ENCODE measurements at places on chromosomes 6 and 20.

GRCh38 chr6:28657769-28658465 is 132.2 kb downstream of the GPX5 start:
- peak; percentile 54 for DNase-seq

- no peak for DNase-seq
Observed at GRCh38 chr20:41366546-41367392, at the start of gene EMILIN3. EMILIN3 (minus strand) TSS chr20:41366818; CDS start chr20:41366634, 184 bp downstream.

GRCh38 chr20:48635791-48636267 is 192.0 kb downstream of the PREX1 start:
- DNase-seq: peak; percentile 54

DNA sequence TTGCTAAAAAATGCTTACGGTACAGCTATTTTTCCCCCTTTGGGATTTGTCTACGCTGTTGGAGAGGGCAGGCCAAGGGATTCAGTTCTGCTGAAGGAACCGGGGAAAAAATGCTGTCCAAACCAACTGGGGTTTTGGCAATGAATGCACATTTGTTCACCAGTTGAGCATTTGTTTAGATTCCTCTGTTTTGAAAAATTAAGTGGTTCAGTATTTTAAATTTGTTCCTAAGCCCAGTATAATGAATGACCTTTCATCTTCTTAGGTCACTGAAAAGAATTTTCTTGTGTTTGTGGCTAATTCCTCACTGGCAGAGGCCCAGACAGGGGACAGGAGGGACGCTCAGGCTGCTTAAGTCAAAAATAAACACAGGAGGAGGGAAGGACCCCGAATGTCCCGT is 10.8 kb upstream of the EYA2 start:
- DNase-seq: no peak

DNA sequence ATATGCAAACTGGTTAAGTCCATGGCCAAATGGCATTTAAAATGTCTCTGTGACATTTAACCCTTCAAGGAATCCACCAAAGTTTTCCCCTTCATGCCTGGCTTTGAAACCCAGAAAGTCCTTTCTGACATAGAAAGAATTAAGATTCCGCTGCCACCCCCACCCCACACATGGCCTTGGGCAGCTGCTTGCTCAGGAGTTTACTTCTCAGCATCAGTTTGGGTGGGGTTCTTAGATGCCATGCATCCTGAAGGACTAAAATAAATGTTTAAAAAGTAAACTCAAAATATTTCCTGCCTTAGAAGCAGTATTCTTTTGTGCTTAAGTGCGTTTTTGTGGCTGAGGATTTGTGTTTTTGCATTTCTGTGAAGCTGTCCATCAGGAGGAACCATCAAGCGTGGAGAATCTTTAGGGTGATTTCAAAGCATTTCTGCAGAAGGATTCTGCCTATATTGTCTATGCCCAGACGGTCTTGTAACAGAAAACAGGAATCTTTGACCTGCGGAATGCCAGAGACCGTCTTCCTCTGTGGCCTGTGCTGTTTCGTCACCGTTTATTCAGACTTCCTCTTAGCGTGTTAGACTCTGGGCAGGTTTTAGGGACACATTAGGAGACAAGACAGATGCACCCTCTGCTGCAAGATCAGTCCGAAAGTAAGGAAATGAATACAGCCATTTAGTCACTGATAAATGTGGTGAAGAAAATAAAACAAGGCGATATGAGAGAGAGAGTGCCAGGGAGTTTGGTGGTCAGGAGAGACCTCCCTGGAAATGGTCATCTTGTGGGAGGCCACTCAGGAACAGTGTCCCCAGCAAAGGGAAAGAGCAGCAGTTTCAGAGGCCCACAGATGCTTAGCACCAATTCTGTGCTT is 6.2 kb downstream of the DUSP22 start:
- no peak for DNase-seq

DNA sequence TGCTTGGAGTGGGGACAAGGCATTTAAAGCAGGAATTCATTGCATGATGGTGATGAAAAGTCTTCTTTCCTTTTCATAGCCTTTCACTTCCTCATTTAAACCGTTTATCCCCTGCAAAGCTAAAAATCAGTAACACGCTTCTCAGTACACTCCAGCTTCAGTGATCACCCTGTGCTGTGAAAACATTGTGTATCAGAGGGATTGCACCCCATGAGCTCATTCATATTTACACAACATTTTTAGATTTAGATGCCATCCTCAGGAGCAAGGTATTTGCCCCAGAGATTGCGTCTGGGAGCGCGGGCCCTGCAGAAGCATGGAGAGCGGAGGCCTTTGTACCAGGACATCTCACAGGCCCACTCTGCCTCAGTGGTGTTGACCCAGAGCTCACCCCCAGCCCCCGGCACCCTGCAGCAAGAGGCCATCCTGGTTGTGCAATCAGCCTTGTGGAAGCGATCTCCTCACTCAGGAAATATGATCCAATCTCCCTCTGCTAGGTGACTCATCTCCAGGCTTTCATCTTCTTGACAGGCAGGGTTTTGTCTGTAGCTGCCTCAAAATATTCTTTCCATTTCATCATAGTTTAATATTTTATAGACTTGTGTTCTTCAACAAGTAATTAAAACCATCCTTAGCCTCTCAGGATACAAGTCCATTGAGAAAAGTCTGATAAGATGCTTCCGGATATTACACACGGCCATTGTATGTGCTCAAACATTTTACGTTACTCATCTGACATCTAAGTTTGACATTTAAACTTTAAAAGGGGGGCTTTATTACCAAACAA is 38.9 kb upstream of the THBS2 start:
- DNase-seq: no peak

- no peak for DNase-seq
Observed at GRCh38 chr6:166438211-166438861, 55.6 kb upstream of the MPC1 start.

GRCh38 chr6:159760602-159761057 is 1.2 kb upstream of the ACAT2 start:
- DNase-seq: no peak

- no peak for DNase-seq
Observed at GRCh38 chr20:5192570-5193431, 66.0 kb downstream of the CDS2 start.

DNA sequence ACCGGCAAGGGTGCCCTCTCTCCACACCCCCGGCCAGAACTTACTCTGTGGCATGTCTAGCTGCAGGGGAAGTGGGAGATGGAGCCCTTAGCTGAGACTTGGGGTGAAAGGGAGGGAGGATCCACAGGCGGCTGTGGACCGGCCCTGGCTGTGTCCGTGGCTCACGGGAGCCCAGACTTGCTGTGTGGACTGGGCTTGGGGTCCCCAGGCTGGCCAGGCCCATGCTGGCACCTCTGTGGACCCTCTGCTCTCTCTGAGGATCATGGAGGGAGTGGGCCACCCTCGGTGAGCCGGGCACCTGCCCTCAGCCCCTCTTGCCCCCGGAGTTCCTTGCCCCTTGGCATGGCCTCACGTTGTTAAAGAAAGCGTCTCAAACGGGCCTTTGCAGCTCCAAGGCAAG is 8.9 kb upstream of the NTSR1 start:
- no peak for DNase-seq

DNA sequence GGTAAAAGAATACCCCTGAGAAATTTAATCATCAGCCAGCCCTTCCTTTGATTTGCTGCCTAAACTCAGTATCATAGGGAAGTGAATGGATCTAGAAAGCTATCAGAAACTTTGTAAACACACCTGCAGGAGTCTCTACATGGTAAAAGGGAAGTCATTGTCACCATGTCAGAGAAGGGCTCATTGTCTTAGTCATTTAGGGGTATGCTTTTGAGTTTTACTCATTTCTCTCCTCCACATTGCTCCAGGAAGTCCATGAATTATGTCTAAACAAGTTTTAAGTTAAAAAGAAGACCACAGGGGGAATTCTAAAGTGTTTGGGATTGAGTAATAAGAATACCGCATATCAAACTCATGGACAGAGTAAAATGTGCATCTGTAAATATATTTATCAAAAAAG is 2.5 kb downstream of the SLC17A1 start:
- DNase-seq: no peak

DNA sequence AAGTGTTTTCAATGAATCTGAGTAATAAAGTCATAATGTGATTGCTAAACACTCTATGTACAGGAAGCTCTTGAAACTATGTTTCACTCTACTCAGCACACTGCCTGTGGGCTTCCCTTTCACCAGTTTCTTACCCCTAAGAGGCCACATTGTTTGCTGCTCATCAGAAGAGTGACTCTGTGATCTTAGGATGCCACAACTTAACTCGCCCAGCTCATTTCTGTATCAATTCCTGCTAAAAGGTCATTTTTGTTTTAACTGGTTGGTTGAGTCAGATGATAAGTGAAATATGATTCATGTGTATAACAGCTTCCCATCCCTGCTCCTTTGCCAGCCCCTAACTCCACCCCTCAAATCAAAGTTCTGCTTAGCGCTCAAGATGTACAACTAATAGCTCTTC is 9.8 kb upstream of the NDUFAF4 start:
- no peak for DNase-seq

- no peak for DNase-seq
Observed at GRCh38 chr6:131924881-131925474, 26.2 kb downstream of the CCN2 start.

DNA sequence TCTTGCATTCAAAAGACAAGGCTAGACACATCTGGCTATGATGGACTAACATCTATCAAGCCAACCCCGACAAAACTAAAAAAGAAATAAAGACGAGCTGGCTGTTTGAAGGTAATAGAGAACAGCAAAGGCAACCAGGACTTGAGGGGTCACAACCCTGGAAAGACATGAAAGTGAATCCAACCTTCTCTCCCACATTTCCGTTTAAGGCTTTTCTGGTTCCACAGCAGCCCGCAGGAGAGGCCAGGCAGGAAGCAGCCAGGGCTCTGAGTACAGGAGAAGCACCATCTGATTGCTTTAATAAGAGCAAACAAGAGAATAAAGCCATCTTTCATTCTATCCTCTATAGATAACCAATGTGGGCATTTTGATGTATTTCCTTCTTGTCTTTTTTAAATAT is 14.3 kb downstream of the CNKSR3 start:
- DNase-seq: no peak

GRCh38 chr6:53412021-53412715 is 63.4 kb upstream of the ELOVL5 start:
- no peak for DNase-seq

GRCh38 chr6:22726966-22727365 is 157.6 kb downstream of the HDGFL1 start:
- DNase-seq: no peak

DNA sequence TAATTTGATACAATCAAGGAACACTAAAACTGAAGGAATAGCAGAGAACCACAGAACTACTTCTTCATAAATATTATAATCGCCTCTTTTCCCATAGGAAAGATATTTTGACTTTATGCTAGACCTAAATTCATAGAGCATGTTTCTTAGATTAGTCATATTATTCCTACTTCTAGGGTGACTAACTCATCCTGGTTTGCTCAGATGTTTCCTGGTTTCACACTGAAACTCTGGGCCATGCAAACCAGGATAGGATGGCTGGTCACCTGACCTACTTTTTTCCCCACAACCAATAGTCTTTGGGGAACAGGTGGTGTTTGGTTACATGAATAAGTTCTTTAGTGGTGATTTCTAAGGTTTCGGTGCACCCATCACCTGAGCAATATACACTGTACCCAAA is 42.8 kb downstream of the MMS22L start:
- no peak for DNase-seq

- peak; percentile 98 for DNase-seq
Observed at GRCh38 chr6:30721198-30722024, 1.3 kb downstream of the TUBB start.

GRCh38 chr6:151052021-151052646 is 186.6 kb downstream of the MTHFD1L start:
- no peak for DNase-seq

GRCh38 chr6:89198235-89198634 is 18.9 kb downstream of the GABRR1 start:
- DNase-seq: no peak

DNA sequence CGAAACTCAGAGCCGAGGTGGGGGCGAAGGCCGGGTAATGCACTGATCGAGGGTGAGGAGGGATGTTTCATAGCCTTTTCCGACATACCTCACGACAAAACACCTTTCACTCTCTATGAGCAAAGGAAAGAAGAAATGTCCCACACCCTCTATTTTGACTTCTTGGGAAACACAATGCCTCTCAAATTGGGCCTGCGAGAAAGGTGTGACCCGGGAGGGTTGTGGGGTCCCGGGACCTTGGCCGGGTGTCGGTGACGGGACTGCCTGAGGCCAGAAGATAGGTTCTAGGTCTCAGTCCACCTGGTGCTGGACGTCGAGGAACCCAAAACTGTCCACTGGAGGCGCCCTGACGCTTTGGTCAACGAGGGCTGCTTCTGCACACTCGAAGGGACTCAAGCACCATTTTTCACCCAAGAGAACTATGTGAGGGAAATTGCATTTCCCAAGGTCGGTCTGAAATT is 41.1 kb upstream of the OSTM1 start:
- DNase-seq: no peak

DNA sequence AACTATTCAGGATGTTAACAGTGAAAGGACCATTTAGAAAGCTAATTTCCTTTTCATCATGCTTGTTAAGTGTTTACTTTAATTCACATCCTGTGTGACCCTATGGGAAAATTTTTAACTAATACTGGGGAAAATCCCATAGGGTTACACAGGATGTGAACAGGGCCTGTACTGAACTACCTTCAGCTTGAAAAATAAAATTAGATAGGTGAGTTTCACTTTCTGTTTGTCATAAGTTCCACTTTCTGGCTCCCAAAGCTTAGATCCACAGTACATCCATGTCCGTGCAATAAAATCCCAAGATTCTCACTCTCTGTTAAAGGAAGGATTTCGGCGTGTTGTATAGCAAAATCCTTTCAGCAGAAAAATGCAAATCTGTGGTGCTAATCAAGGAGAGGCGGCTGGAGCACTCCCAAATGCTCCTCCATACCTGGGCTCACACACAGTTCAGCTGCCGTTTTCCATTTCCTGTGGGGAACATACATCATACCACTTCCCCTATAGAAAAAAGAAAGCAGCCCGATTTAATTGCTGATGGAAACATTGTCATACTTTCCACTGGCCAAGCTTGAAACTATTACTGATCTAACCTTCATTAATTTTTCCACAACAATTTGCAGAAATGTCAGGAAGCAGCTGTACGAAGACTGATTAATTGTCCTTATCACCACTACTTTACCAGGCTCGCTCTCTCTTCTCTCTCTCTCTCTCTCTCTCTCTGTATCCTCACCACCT is 125.2 kb downstream of the HIVEP2 start:
- DNase-seq: peak; percentile 26

- DNase-seq: no peak
Observed at GRCh38 chr6:7086488-7086887, 21.3 kb upstream of the RREB1 start.

GRCh38 chr20:20358801-20359200 is 9.1 kb upstream of the INSM1 start:
- no peak for DNase-seq

GRCh38 chr6:84135291-84135690 is 92.2 kb downstream of the CEP162 start:
- DNase-seq: no peak

Measured in stimulated activated CD4-positive, alpha-beta T cell treated with anti-CD3 and anti-CD28 coated beads, Interleukin-15, amount 100 ng/mL, for 1 hour (primary cell).